ENCODE measurements at places on chromosomes 6 and 20. TPM values are rescaled to one million over a fixed set of nuclear protein-coding genes. Genes with fewer than 3 reads are reported as not detected.

Gene RIMS1
- 16.8 TPM for total RNA-seq

Gene ENPP5
- 0.94 TPM for total RNA-seq

Gene DNAH8
- total RNA-seq = not detected

Gene CTCFL
- not detected for total RNA-seq

GRCh38 chr6:19849755-19850154, 12.6 kb downstream of the ID4 start:
- no peaks in the 10 kb centered on the region for H3K27me3 ChIP-seq
- peaks cover 13% of the 10 kb centered on the region for H3K4me1 ChIP-seq
- H3K36me3 ChIP-seq = no peaks in the 10 kb centered on the region
- H3K27ac ChIP-seq = no peak overlapping the region

- H3K4me1 ChIP-seq = peaks cover 7% of the 10 kb centered on the region
- peaks cover 20% of the 10 kb centered on the region for H3K36me3 ChIP-seq
- no peak overlapping the region for H3K4me3 ChIP-seq
- no peak overlapping the region for H3K27ac ChIP-seq
- H3K27me3 ChIP-seq = no peaks in the 10 kb centered on the region
These were observed 14.3 kb upstream of the MAP1LC3A start for GRCh38 chr20:34544109-34544796.

DNA sequence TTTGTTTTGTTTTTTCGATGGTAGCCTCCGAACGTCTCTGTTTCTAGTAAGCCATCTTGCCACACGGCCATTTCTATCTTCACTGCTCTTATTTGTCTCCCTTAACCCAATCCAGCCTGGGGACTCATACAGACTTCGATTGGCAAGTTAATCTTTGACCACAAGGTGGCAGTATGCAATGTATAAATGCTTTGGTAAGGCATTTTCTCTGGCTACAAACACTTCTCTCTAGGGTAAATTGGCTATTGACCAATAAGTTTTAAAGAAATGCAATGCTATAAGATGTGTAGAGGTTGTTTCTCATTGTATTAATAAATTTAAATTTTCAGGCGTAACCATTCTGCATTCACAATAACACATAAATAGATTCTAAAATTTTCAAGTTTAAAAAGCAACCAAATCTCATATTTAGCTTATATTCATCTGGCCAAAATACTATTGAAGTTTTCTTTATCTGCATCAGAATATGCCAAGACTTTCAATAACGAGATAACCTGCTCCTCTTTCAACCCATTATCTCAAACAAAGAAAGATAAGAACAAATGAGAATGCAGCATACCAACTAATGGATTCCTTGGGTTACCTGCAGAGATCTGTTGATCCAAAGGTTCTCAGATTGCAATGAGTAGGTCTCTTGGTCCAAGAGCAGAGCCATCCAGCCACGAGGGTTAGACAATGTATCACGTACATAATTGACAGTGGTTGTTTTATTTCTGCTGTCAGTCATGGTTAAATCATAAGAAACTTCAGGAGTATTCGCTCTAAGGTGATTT, 231.9 kb downstream of the PKHD1 start:
- no peak for DNase-seq
- H3K27ac ChIP-seq = no peak overlapping the region
- no peaks in the 10 kb centered on the region for H3K27me3 ChIP-seq
- no peaks in the 10 kb centered on the region for H3K36me3 ChIP-seq

GRCh38 chr6:163962627-163963117, 548.2 kb downstream of the QKI start:
- H3K27me3 ChIP-seq = no peaks in the 10 kb centered on the region
- DNase-seq = no peak
- no peaks in the 10 kb centered on the region for H3K36me3 ChIP-seq
- H3K4me1 ChIP-seq = peaks cover 6% of the 10 kb centered on the region

DNA sequence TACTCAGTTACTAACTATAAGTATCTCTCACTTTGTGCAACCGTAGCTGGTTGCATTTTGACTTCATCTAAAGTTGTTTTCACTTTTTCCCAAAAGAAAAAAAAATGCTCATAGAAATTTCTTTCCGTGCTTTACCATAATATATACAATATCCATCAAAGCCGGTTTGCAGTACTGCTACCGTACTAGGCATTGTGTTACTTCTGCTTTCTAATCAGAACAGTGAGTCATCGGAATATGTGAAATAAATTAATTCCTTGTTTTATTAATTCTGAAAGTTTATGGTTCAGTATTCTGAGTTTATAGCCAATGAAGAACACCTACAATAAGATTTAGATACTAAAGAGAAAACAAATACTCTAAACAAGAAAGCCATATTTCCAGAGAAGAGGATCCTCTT, 72.5 kb downstream of the TNFRSF21 start:
- no peak overlapping the region for H3K4me3 ChIP-seq
- H3K27me3 ChIP-seq = no peaks in the 10 kb centered on the region
- DNase-seq = no peak
- no peak overlapping the region for H3K27ac ChIP-seq

DNA sequence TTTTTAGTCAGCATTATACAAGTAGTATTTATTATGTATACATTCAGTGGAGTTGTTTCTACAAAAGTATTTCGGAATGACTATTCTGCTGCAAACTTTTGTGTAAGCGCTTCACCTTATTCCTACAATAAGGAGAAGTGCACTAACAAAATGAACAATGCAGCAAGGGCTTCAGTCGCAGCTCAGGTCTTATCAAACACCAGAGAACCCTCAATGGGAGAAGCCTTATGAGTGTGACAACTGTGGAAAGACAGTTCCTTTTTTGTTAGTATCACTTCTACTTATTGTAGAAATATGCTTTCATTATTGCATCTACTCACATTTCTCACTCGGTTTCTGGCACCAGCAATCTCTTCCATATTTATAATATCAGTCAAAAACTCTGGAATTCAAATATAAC, 18.8 kb downstream of the ZKSCAN3 start:
- H3K4me1 ChIP-seq = no peaks in the 10 kb centered on the region
- no peak overlapping the region for H3K4me3 ChIP-seq
- no peaks in the 10 kb centered on the region for H3K27me3 ChIP-seq

DNA sequence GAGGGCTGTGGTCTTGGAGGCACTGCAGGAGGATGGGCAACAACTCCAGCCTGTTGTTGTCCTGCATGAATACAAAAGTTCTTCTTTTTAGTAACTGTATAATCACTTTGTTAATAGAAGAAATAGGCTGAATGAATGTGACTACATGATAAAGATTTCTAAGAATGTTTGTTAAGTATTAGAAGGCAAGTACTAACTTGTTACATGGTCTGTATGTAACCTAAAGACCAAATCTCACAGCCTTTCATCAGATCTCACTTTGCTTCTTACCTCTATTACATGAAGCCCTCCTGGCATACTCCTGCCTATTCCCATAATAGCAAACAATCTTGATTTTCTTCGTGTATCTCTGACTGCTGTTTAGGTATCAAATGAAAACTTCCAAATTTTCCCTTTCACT, 73.4 kb downstream of the REPS1 start:
- no peaks in the 10 kb centered on the region for H3K27me3 ChIP-seq
- no peaks in the 10 kb centered on the region for H3K4me1 ChIP-seq
- no peak overlapping the region for H3K27ac ChIP-seq
- H3K36me3 ChIP-seq = peaks cover 4% of the 10 kb centered on the region

DNA sequence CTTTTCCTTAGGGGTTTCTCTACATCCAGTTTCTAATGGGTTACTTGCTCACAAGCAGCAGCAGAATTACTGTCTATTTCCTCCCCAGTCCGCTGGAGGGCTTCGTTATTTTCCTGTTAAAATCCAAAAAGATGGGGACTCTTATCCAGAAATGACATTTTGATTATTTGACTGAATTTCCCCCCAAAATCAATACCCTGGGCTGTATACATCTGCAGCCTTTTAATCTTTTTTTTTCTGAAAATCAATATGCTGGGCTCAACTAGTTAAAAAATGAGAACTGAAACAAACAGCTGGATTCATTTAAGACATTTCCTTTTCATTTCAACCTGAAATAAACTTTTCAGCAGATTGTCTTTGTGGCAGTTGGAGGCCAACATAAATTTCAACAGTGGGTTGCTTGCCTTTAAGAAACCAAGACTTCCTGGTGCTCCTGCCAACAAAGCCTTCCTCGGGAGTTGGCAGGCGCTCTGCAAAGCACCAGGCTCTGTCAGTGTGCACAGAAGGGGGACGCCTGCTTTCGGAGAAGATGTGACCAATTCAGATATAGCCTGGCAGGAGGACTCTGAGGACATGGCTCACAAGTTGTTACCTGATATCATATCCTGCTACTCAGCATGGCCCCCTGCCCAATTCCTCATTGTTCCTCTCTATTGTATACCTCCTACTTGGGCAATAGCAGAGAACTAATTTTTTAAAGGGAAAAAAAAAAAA, 204.7 kb upstream of the ARG1 start:
- no peak overlapping the region for H3K27ac ChIP-seq
- H3K4me3 ChIP-seq = no peak overlapping the region
- DNase-seq = no peak
- H3K36me3 ChIP-seq = no peaks in the 10 kb centered on the region
- peaks cover 5% of the 10 kb centered on the region for H3K4me1 ChIP-seq

DNA sequence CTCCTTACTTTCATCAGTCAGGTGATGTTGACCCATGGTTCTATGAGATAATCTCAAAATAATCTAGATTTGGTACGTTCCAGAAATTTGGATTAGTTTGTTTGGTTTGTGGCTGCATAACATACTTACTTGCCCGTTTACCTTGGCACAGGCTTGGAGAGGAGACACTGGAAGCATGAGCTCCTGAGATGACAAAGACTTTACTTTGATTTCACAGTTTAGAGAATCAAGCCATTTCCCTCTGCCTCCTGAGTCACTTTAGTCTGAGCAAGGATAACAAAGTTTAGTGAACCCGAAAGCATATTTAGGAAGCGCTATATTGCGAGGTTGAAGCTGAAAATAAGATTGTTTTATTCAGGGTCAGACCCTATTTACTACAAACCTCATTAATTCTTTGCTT, 643.4 kb downstream of the QKI start:
- H3K36me3 ChIP-seq = no peaks in the 10 kb centered on the region
- H3K27me3 ChIP-seq = no peaks in the 10 kb centered on the region
- no peaks in the 10 kb centered on the region for H3K4me1 ChIP-seq
- DNase-seq = no peak
- no peak overlapping the region for H3K27ac ChIP-seq
